ENCODE measurements at places on chromosomes 5 and 9.

- no peak for DNase-seq
Observed at GRCh38 chr9:33436445-33436844, 10.9 kb downstream of the AQP3 start.

DNA sequence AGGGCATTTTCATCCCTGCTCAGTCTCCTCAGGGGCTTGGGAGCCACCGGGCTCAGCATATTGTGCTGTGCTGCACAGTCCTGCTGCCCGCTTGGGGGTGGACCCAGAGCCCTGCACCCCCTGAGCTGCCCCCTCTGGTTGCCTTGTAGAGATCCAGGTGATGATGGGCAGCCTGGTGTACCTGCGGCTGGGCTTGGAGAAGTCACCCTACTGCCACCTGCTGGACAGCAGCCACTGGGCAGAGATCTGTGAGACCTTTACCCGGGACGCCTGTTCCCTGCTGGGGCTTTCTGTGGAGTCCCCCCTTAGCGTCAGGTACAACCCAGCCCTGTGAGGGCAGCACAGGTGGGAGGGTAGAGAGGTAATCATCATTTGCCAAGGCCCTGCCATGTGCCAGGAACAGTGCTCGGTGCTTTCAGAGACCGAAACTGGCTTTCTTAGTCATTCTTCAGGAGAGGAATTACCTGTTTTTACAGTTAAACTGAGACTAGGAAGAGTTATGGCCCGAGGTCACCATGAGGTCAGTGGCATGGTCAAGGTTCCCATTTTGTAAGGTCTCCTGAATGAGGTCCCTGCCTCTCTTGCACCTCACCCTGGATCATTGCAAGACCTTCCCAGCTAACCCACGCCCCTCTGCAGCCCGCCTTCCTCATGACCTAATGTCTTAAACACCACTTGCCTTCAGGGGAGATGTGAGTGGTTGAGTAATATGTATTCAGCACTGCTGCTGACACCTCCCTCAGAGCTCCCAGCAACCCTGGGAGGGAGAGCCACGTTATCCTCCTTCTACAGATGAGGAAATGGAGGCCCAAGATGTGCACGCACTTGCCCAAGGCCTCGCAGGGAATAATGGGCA lies 7.5 kb downstream of the NHP2 start:
- no peak for DNase-seq

DNA sequence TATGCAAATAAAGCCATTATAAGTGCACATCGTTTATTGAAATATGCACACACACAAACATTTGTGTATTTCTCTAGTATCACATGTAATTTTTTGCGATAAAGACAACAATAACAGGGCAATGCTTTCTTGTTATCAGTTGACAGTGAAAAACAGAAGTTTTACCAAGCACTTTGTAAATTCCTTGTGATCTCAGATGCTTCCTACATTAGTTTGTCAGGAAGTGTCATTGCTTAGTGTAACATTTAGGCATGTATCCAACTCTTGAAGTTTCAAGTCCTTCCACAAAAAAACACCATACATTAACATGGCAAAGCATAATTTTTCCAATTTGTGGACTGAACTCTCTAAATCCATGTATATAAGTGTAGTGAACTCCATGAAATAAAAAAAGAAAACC lies 46.4 kb downstream of the MOCS2 start:
- DNase-seq: no peak

DNA sequence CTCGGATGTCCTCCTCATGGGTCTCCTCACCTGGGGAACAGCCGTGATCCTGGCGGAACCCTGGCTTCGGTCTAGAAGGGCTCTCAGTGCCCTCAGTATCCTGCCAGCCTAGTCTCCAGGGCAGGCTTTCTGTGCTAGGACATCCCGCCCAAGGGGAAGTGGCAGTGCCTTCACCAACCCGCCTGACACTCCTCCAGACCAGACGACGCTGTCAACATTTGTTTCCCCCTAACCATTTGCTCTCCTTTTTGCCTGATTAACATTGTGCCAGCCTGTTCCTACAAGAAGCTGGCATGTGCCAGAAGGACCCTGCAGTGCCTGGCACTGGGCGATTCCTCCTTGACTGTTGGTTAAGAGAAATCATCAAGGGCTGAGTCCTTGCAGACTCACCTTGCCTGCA lies 358.9 kb upstream of the IRX2 start:
- DNase-seq: no peak

DNA sequence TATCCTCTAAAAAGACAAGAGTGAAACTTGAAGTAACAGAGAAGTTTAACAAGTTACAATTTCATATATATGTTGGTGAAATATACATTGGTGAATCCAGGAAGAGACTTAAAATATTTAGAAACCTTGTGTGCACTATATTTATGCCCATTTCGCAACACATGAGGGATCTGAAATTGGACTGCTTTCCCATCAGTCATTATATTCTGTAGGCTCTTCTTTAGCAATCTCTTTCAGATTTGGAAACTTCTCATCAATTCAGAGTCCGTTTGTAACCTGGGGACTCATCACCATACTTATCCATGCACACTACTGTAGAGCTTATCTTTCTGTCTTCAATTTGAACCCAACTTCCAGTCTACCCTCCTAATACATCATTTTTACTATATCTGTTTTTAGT lies 2.1 kb downstream of the ITGA1 start:
- DNase-seq: no peak

- no peak for DNase-seq
Observed at GRCh38 chr5:94281236-94281801, 337.1 kb downstream of the KIAA0825 start.

DNA sequence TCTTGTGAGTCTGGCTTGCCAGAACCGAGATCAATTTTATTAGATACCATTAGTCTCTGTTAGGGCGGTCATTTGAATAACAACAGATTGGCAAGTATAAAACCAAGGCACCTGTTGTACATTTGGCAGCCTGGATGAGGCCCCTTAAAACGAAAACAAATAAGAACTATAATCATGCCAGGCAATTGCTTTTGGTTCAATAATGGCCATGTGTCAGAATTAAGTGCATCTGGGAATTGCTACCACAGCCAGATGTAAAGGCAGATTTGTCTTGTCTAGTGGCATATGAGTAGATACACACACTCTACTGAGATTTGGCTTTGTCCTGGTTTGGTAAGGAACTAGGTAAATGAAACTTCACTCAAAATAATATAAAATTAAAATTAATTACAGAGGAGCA lies 1046.2 kb upstream of the DMAC1 start:
- no peak for DNase-seq
